ENCODE measurements at places on chromosomes 16 and 17. TPM values are rescaled to one million over a fixed set of nuclear protein-coding genes. Genes with fewer than 3 reads are reported as not detected.

DNA sequence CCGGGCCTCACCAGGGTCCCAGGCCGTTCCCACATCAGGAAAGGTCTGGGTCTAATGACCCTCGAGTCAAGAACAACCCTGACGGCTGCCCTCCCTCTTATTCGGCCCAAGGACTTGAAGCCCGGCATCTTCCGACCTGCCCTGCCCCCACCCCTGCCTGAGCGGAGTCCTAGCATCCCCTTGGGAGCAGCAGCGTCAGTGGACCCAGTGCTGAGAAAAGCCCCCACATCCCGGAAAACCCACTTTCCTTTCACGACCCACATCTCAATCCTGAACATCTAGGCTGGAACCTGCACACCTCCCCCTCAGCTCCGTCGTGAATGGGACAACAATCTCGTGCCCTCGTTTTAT is 769 bp downstream of the TMEM88 start:
- no peak for DNase-seq

CTRB1 gene
- polyA plus RNA-seq = not detected

- DNase-seq = no peak
Measured at GRCh38 chr16:84059111-84059510, 16.5 kb upstream of the SLC38A8 start.

GRCh38 chr17:5541610-5542202 is 42.6 kb downstream of the NLRP1 start:
- no peak for DNase-seq

TOX3 gene
- polyA plus RNA-seq = 0.10 TPM
